CD4-positive, alpha-beta T cell treated with Interferon alpha-2 for 1 hour (primary cell): ENCODE measurements at places on chromosomes 13 and 19.

- peak; percentile 91 for DNase-seq
Measured at GRCh38 chr13:36999054-36999714, at the start of gene ALG5. TSS of gene ALG5 (minus strand) at chr13:36999340. CDS start at chr13:36999300, 40 bp downstream.

DNA sequence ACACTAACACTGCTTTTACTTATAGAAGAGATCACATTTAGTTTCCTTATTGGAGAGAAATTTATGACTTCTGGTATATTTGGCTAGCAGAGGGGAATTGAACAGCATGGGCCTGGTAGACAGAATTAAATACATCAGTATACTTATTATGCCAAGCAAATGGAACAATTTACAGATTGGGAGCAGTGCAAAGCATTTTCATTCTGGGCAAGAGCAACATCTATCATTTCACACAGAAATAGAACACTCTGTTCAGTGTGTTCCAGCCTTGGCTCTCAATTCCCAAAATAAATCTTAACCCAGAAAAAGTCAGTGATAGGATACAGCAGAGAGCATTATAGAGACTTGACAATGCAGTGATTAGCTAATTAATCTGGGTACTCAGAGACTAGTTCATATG lies 604.0 kb upstream of the SLITRK6 start:
- no peak for DNase-seq

DNA sequence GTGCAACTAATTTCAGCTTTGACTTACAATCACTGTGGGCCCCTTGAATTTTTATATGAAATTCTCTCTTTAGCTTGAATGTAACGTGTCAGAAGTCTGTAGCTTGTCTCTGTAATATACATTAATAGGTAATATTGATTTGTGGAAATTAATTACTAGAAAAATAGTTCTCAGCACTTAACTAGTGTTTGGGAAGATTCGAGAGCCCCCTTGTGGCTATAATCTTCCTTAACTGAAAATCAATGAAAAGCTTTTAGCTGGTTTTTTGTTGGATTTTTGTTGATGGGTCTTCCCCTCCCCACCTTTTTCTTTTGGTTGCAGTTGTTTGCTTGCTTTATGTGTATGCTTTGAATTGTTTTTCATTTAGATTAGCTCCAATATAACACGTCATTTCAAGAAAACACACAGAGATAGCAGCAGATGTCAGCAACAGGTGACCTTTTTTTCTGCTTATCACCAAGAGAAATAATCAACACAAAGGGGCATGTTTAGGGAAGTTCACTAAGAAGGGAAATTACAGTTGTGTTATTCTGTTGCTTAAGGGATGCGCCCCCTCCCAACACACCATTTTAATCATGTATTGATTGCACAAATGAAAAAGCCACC lies 176.8 kb downstream of the OXGR1 start:
- no peak for DNase-seq

DNA sequence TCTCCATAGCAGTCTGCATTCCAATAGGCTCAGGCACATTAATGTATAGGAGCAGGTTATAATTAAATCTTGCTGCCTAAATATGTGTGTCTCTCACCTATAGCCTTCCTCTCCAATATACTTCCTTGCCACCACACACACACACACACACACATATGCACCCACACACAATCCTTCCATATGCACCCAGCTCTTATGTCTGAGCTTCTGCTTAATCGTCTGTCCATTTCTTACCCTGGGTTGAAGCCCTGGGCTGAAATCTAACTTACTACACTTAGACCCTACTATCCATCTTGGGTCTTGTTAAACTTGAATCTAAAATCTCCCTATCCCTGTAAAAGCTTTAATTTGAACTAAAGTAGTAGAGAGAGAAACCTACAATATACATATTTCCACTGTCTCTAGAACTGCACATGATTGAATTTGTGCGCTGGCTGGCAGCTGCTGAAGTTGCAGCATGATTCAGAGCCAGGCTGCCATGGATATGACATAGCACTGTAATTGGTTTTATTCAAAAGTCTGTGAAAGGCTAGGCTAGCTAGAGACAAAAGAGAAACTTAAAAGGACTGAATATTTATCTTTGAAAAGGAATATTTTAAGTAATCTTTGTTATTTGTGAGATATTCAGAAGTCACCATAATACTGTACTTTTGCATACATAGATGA lies 25.7 kb upstream of the FREM2 start:
- DNase-seq = no peak

- DNase-seq = no peak
Measured at GRCh38 chr13:21882766-21883165, 211.9 kb downstream of the FGF9 start.

- DNase-seq = peak; percentile 34
Measured at GRCh38 chr19:49338691-49339300, 3.6 kb downstream of the CD37 start.

DNA sequence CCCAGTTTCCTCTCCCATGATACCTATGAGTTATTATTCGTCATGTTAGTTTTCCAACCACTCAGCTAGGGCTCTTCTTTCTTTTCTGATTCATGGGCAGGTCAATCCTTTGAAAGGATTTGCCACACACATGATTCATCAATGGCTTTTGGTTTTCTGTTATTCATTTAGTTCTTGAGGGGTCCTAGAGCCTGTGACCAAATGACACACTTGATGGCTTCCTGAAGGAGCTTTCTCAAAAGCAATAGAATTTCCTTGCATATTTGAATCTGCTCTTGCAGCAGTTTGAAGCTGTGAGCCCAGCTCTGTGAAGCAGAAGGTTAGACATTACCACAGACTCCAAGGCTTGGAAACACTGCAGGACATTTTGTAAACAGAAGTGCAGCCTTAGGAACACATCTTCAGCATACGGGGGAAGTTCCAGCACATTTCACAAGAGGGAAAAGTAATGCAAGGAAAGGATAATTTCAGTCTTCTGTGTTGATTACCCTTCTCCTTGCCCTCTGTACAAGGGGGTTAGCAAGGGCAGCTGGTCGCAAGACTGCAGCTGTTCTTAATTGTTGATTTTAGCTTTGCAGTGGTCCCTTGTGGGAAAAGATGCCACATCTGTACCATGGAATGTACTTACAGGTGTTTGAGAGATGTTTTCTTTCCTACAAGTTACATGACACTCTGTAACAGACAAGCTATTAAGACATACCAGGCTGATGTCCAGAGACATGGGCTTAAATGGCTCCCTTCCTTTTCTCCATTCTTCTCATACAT lies 338.6 kb downstream of the KCNRG start:
- no peak for DNase-seq

GRCh38 chr13:81929988-81930387 lies 1589.1 kb upstream of the SPRY2 start:
- no peak for DNase-seq

- no peak for DNase-seq
Measured at GRCh38 chr13:111895896-111896821, 170.8 kb upstream of the SOX1 start.

GRCh38 chr13:113483081-113483480 lies 7.4 kb downstream of the DCUN1D2 start:
- no peak for DNase-seq

GRCh38 chr13:103926118-103926517 lies 859.9 kb upstream of the SLC10A2 start:
- no peak for DNase-seq

DNA sequence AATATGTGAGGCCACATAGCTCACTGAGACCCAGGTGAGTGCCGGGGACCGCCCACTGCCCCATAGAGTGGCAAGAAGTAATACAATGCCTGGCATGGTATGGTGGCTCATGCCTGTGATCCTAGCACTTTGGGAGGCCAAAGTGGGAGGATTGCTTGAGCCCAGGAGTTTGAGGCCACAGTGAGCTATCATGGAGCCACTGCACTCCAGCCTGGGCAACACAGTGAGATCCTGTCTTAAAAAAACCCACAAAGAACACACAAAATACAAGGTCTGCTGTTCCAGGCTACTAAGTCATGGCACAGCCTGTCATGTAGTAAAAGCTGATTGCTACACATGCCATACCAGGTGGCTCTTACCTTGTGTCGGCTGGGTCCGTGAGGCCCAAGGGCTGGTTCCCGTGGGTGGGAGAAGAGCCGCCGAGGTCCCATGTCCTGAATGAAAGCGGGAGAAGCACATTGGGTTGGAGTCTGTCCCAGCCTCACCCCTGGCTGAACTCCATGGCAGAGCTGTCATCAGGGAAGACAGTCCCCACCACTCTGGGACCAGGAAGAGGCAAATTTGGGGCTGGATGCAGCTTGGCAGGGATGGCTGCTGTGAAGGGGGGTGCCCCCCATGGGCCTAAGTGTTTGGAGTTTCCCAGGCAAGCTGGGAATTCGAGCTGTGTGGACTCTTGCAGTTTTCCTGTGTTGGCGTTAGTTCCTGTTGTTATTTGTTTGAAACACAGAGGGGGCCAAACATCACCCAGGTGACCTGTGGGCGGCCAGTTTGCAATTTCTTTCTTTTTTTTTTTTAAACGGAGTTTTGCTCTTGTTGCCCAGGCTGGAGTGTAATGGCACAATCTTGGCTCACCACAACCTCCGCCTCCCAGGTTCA lies 3.2 kb upstream of the FDX2 start:
- no peak for DNase-seq

- no peak for DNase-seq
Measured at GRCh38 chr19:39890755-39891551, 43.5 kb downstream of the FCGBP start.

GRCh38 chr19:51470966-51471365 lies 7.4 kb upstream of the CEACAM18 start:
- DNase-seq = no peak

GRCh38 chr19:57105976-57106721 lies 13.6 kb upstream of the USP29 start:
- DNase-seq = no peak

DNA sequence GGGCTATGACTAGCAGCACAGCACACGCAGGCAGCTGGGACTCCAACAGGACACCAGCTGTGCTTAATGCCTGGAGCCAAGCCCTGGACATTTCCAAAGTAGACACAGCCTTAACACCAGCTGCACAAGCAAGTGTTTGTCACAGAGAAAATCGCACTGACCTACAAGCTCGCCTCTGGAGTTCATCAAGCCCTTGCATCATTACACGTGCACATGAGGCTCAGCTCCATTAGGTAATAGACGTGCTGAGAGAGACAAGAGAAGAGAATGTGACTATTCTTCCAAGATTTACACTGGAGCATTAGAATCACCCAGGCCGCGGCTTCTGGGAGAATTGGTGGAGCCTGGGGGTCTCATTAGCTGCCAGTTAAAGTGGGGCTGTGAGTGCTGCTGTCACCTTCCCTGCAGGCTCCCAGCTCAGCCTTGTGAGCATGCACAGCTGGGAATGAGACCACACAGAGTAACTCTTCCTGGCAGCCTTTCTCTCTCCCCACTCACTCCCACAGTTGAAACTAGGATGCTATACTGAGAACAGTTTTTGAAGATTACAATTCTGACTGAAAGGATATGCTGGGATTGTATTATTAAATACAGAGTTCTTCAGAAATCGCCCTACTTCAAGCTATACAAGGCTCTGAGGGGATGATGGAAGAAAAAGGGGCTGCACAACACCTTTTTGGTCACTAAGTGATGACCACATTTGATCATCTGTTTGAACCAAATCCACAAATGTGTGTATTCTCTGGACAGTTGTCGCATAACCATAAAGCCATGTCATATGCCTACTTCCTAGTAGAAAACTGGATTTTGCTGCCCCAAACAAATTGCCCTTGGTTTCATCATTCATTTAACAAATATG lies 10.5 kb downstream of the STOML3 start:
- DNase-seq = no peak

GRCh38 chr19:40614622-40615411 lies 13.6 kb downstream of the LTBP4 start:
- DNase-seq = peak; percentile 86

GRCh38 chr19:46821512-46822409 lies 28.9 kb downstream of the AP2S1 start:
- peak; percentile 72 for DNase-seq

DNA sequence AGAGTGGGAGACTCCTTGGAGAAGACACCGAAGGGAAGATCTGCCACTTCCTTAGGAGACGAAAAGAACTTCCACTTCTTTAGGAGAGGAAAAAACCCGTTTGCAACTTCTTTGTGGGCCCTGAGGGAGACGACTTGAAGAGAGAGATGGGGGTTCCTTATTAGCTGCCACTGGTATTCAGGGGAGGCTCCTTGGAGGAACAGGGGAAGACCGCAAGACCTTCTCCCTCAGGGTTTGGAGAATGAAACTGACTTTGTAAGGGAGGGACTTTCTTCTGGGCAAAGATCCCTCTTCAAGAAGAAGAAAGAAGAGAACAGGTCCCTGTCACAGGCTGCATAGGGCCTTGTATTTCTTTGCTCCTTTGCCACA lies 416 bp downstream of the BCKDHA start:
- no peak for DNase-seq

- no peak for DNase-seq
Measured at GRCh38 chr19:20423381-20424197, 142.0 kb downstream of the ZNF737 start.

DNA sequence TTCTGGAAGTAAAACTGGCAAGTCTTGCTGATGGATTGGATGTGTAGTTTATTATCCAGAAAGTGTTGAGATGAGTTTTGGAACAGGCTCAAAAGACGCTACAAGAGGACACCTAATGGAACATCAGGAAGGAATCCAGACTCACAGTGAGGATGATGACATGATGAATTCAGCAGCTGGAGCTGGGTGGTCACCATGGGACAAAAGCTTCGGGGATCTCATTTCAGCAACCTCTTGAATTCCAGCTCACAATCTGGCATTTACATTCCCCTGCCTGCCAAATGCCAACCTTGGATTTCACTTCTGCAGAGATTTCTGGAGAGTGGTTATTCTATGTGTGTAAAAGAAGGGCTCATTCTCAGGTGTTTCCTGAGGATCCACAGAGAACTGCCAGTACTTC lies 288.0 kb upstream of the TMTC4 start:
- DNase-seq = no peak

DNA sequence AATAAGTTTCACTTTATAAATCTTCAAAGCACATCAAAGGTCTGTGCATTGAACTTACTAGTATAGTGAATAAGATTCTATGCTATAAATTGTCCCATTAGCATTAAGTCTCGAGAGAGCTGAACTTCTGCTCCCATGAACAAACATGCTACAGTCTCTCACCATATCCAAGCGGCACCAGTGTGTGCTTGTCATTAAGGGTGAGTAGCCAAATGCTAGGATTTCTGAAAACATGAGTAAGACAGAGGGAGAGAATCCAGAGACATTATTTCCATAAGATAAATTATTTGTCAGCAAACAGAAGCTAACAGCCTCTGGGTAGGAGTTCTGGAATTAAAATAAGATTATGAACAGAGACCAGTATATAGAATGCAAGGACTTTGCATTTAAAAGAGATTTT lies 2882.5 kb downstream of the PCDH9 start:
- no peak for DNase-seq

DNA sequence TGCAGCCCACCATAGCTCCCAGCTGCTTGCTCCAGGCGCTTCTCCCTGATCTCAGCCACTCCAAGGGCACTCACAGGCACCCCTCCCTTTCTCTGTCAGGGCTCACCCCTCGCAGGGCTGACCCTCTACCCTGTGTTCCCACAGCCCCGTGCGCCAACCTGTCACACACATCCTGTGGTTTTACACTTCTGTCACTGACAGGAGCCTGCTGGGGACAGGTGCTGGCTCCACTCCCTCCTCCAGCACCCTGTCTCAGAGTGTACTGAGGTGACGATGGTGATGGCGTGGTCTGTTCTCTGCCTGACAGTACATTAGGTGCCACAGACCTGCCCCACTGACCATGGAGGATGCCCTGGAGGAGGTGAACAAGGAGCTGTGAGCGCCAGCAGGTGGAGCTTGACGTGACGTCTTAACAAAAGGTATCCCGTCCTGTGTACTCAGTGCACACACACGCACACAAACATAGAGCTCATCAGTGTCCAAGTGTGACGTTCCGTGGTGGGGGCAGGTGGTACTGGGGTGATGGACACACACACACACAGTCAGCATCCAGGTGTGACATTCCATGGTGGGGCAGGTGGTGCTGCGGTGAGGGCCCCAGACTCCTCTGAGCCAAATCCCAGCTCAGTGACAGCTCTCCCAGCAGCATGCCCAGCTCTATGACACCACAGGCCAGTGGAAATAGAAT lies 20.9 kb downstream of the C19orf44 start:
- peak; percentile 5 for DNase-seq
